ENCODE measurements at places on chromosomes 4 and X.

- H3K27me3 ChIP-seq = no peaks in the 10 kb centered on the region
- H3K4me1 ChIP-seq = peaks cover 9% of the 10 kb centered on the region
- DNase-seq = no peak
- peaks cover 4% of the 10 kb centered on the region for H3K36me3 ChIP-seq
These were observed 34.7 kb downstream of the NOP14 start for GRCh38 chr4:2928242-2929176.

DNA sequence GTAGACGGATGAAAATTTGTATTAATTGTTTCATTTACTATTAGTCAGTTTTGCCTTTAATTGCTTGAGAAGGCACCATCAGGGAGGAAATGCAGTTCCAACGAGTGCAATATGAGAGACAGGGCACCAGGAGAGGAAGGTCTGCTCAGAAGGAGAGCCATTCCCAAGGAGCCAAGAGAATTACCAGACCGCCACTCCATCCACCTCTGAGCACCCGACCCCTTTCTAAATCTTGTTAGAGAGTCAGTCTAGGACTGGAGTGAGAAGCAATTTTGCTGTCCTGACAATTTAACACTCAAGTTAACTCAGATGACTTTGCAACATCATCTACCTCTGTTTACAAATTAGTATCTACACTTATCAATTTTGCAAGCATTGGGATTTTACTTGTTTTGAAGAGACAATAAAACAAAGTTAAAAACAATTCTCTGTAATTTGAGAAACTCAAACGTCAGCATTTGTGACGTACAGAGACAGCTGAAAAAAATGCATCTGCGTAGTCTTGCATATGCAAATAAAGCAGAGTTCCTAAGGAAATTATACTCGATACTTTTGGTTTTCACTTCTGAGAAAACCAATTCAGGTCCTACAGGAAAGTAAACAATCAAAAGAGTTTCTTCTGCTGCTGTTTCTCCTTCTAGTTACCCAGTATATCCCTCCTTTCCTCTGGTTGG, 1704.7 kb upstream of the TENM3 start:
- H3K4me1 ChIP-seq = peaks cover 17% of the 10 kb centered on the region
- no peak overlapping the region for H3K27ac ChIP-seq

DNA sequence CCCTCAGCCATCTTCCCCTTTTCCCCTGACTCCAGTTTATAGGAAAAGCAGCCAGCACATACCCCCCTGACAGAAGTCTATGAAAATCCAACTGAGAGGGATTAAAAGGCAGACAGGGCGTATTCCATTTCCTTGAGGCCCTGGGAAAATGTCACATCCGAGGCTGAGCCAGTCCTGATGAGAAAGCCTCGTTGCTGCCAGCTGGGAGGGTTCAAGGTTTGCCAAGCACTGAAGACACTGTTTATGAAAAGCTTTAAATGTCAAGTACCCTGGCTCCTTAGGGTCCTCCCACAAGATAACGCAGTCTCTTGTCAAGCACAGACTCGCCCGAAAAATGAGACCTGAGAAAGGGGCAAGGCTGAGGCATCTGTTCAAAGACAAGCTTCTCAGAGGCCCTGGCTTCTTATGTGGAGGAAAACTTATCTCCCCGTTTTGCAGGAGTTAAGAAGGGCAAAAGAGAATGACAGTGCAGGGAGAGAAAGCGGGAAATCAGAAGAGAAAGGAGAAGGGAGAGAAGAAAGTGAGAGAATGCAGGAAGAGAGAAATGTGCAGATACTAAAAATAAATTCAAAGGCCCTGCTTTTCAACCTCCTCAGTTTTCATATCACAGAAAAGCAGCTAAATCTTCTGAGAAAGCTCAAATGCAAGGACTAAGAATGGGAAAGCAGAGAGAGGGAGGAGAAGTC, 44.7 kb downstream of the SCD5 start:
- H3K4me1 ChIP-seq = no peaks in the 10 kb centered on the region
- DNase-seq = no peak
- H3K36me3 ChIP-seq = no peaks in the 10 kb centered on the region
- H3K27ac ChIP-seq = no peak overlapping the region

DNA sequence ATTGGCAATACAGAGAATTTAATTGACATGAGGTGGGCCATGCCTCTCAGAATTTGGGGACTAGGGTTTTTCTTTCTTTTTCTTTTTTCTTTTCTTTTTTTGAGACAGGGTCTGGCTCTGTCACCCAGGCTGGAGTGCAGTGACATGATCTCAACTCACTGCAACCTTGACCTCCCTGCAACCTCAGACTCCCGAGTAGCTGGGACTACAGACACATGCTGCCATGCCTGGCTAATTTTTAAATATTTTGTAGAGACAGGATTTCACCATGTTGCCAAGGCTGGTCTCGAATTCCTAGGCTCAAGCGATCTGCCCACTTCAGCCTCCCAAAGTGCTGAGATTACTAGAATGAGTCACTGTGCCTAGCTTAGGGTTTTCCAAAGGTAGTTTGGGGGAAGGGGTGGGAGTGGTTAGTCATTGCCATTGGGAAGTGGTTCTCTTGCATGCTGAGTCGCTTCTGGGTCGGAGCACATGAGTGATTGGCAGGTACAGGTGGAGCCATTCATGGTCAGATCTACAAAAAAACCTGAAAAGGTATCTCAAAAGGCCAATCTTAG, 54.5 kb downstream of the MID2 start:
- no peaks in the 10 kb centered on the region for H3K27me3 ChIP-seq
- H3K4me3 ChIP-seq = no peak overlapping the region
- no peak overlapping the region for H3K27ac ChIP-seq
- no peak for DNase-seq

DNA sequence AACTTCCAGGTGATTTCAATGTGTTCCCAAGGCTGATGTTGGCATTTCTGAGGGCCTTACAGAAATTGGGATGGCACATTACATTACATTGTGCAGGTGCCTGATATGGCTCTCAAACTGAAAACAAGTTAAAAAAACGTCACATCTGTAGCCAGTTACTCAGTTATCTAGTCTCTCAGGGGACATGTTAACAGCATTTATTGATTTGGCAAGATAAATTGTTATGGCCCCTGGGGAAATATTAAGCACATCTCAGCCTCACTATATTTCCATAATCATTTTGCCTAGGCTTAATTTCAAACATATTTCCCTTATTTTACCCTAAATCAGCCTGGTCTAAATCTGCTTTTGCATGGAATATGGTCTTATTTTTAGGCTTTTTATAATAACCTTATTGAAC, 290.0 kb downstream of the IL15 start:
- no peaks in the 10 kb centered on the region for H3K36me3 ChIP-seq
- H3K27ac ChIP-seq = no peak overlapping the region
- DNase-seq = no peak
- no peak overlapping the region for H3K4me3 ChIP-seq
- no peaks in the 10 kb centered on the region for H3K27me3 ChIP-seq
- H3K4me1 ChIP-seq = no peaks in the 10 kb centered on the region

- no peaks in the 10 kb centered on the region for H3K36me3 ChIP-seq
- DNase-seq = no peak
- no peaks in the 10 kb centered on the region for H3K4me1 ChIP-seq
These were observed 460.1 kb upstream of the SLIT2 start for GRCh38 chr4:19791422-19792123.

DNA sequence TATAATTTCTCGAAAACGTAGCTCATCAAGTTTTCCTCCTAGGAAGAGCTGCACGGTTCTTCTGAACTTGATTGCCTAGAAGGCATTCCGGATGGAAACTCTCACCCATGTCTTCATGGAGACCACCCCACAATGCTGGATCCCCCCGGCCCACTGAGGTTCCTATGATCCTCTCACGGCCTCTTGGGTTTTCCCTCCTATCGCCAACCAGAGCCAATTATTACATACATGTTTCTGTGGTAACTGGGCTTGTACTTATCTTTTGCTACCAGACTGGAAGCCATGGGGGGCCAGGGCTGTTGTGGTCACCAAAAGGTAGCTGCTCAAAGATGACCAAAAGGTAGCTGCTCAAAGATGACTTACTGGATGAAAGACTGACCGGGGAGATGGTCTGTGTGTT, 131.5 kb downstream of the AFAP1 start:
- H3K27me3 ChIP-seq = no peaks in the 10 kb centered on the region
- peaks cover 31% of the 10 kb centered on the region for H3K4me1 ChIP-seq
- no peak overlapping the region for H3K4me3 ChIP-seq
- no peak for DNase-seq

DNA sequence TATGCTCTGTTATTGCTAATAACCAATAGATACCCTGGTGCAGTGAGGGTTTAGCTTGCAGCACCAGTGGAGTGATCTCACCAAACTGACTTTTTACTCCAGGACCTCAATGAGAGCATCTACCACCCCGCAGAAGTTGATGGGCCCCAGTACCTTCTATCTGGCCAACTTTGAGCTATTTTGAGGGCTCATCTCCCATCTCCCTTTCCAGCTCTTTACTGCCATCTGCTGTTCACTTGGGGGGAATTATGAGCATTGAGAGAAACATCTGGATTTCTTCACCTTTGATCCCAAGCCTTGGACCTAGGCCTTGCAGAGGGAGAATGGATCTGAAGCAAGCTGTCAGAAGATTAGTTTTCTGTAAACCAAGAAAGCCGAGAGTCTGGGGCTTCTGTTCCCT, 143.6 kb downstream of the TMEM164 start:
- H3K27me3 ChIP-seq = no peaks in the 10 kb centered on the region
- no peaks in the 10 kb centered on the region for H3K36me3 ChIP-seq
- no peak overlapping the region for H3K27ac ChIP-seq
- DNase-seq = peak; percentile 45
- H3K4me1 ChIP-seq = no peaks in the 10 kb centered on the region
- H3K4me3 ChIP-seq = no peak overlapping the region

DNA sequence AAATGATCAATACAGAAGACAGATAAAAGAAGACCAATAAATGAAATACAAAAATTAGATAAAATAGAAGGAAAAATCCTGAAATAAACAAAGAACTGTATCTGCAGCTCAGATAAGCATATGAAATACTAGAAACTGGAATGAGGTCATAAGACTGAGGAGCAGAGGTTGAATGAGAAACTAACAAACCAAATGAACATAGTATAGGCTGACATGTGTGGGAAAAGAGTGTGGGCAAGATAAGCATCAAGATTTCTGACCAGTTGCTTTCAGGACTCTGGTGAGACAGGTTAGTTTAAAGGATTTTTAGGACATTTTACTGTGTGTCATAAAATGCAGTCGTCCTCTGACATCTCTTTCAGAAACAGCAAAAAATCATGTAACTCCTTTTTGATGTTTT, 2073.2 kb upstream of the TENM3 start:
- H3K27me3 ChIP-seq = no peaks in the 10 kb centered on the region
- H3K36me3 ChIP-seq = no peaks in the 10 kb centered on the region
- DNase-seq = no peak

GRCh38 chr4:142406917-142407501, 439.1 kb downstream of the INPP4B start:
- no peak for DNase-seq
- no peaks in the 10 kb centered on the region for H3K36me3 ChIP-seq
- H3K4me1 ChIP-seq = peaks cover 9% of the 10 kb centered on the region
- H3K4me3 ChIP-seq = no peak overlapping the region
- no peaks in the 10 kb centered on the region for H3K27me3 ChIP-seq

DNA sequence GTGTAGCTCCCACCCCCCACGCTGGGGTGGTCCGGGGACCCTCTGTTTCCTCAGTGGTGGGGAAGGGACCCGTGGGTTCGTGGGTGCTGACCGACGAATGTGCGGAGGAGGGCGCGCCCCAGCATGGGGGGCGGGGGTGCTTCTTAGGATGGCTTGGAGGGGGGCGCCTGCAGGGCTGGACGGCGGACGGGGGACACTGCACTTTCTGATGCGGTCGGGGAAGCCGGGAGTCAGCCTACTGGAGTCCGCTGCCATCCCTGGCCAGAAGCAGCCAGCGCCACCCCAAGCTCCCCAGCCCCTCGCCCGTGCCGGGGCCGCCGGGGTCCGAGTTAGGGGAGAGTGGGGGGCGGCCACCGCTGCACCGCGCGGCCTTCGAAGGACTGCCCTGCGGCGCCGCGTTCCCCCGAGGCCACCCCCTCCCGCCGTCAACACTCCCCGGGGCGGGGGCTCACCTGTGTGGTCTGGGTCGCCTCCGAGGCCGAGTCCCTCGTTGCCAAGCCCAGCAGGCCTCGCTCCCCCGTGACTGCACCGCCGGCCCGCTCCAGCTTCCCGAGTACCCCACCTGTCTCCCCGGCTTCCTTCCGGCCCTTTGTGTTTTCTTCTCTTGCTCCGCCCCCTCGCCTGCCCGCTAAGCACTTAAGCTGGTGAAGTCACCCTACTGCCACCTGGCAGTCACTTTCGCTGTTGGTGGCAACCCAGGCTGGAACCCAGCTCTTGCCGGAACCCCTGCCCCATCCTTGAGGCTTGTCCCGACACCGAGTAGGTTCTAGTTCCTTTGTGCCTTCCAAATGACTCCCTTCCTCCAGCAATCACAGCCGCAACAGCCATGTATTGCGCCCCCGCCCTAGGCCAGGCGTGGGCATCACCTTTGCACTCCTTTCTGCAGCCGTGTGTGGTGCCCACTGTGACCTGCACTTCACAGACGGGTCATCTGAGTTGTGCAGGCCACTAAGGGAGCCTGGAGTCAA, at the start of gene OCIAD2:
Gene OCIAD2 (minus strand): TSS at position 569 of the 968 bp plus-strand sequence. CDS start 2,225 bp downstream, outside the sequence.
- peaks cover 3% of the 10 kb centered on the region for H3K4me1 ChIP-seq
- no peaks in the 10 kb centered on the region for H3K27me3 ChIP-seq
- peaks cover 12% of the 10 kb centered on the region for H3K36me3 ChIP-seq
- peak within 1 kb of the TSS; percentile 72 for H3K4me3 ChIP-seq
- H3K27ac ChIP-seq = peak within 1 kb of the TSS; percentile 64

DNA sequence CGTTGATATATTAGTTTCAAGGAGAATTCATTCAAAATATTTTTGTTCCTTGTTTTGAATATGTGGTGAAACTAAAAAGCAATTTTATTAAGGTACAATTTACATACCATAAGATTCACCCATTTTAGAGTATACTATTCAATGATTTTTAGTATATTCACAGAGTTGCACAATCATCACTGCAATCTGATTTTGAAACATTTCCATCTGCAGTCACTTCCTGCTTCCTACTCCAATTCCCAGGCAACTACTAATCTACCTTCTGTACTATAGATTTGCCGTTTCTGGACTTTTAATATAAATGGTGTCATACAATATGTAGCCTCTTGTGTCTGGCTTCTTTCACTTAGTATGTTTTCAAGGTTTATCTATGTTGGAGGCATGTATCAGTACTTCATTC, 71.3 kb downstream of the SLC9A7 start:
- no peaks in the 10 kb centered on the region for H3K36me3 ChIP-seq
- H3K27me3 ChIP-seq = no peaks in the 10 kb centered on the region
- no peak overlapping the region for H3K4me3 ChIP-seq
- no peak for DNase-seq
- no peaks in the 10 kb centered on the region for H3K4me1 ChIP-seq
